ENCODE measurements at places on chromosomes 2 and 18.

DNA sequence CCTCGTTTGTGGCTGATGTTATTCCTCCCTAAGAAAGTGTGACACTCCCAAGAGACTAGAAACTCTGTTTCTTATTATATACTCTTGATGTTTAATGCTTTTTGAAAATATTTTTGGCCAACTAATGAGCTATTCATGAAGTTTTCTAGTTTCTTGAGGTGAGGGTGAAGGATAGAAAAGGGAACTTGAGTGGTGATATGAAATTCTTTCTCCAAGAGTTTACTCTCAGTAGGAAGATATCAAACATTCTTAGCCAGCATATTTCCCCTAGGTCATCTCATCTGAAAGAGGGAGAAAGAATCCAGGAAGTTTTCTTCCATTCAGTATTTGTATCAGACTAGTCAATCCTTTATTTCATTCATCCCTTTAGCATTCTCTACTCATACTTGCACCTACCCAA, 95.7 kb downstream of the MAP3K20 start:
- DNase-seq: no peak

DNA sequence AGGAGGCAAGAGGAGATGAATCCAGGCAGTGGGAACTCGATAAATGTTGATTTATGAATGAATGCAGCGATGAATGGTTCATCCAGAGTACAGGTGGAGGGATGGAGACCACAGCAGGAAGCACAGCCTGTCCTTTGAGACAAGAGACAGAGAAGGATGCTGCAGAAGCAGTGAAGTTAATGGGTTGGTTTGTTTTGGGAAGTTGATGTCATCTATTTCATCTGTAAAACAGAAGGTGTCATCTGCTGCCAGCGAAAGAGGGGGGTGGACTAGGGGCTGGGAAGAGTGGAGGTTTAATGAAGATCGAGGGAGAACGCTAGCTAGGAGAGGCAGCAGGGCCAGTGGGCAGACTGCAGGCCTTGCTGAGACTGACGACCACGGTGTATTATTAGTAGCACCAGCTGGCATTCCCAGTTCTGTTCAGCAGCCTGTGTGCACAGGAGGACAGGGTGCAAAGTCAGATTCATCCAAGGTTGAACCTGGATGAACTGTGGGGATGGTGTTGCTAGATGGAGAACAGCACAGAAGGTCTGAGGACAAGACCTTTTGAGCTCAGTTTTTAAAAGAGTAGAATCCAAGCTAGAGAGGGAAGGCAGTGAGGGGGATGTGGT, 120.3 kb upstream of the CAPN13 start:
- DNase-seq: no peak

DNA sequence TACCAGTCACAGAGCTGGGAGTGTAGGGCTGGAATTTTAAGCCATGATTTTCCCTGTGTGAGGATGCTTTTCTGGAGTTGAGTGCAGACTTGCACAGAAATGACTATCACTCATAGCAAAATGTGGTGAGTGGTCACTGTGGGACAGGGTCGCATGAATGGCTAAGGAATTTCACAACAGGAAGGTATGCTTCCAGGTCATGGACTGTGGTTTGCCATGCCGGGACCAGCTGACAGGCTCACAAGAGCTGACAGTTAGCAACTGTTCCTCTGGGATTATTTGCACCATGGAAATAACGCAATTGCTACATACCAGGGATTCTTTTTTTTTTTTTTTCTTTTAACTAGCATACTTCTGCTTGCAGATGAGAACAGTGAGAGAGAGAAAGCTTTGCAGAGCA, 3.8 kb upstream of the UXS1 start:
- DNase-seq: no peak

- DNase-seq: no peak
Measured at GRCh38 chr18:63016270-63016669, 300.9 kb downstream of the PHLPP1 start.

DNA sequence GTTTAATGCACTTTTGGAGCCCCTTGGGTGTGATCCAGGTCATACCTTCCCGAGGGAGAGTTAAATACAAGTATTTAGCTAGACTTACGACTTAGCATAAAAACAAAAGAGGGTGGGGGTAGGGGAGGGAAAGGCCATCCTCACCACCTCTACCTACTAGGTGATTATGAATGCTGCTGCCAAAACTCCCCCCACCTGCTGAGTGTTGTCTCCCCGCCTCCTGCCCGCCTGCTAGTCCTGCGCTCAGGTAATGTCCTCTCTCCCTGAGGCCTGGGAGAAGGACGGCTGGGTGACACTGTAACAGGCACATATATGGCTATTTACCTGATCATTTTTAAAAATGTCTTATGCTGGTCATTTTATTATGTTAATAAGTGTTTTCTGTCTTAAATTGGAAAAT, 3.0 kb upstream of the NCKAP5 start:
- no peak for DNase-seq

DNA sequence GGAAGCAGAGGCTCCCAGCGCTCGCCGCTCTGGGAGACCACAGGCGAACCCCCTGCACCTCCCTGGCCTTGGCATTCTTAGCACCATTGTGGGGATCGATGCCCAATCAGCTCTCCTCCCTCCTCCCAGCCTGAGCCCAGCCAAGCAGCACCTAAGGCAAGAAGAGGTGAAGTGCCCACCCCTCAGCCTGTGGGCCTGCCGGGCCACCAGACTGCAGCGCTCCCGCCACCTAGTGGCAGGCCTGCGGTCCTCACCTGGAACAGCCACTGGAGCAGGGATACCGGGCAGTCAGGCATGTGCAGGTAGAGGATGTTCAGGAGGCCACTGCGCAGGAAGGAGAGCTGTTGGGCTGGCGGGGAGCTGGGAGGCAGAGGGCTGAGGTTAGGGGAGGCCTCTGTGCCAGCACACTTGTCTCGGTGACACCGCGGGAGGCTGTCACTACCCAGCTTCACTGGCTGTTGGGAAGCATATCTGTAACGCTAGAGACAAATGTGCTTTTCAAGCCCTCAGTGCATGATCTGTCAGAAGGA, 35.2 kb downstream of the FAM178B start:
- no peak for DNase-seq

DNA sequence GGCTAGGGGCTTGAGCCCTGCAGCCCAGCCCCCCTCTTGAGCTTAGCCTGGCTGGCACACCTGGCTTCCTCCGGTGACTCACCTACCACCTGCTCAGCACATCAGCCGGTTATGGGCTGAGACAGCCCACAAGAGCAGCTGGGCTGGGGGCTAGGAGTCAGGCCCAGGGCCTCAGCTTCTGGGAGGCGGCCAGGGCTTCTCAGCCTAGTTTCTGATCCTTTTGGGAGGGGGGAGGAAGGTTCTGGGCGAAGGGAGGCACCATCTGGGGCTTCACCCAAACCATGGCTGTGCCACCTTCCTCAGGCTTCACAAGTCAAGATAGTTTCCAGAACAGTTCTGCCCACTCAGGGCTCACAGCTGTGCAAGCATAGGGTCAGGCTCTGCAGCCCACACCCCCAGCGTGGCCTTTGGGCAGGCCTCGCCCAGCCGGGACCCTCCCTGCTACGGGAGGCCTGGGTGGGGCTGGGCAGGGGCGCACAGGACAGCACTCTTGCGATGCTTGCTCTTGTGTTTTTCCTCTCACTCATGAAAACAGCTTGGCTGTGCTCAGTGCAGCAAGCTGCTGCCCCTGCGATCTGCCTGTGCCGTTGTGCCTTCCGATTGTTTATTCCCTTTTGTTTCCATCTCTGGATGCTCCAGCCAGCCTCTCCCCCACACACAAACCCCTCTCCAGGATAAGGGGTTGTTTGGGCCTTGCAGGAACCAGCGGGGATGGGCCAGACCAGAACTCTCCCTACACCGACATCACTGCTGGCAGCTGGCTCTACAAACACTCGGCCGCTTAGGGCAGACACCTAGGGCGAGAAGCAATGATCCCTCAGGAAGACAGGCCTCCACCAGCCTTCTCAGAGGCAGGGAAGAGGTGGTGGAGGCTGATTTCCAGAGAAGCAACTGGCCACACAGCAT, 26.1 kb upstream of the SEMA4C start:
- DNase-seq: no peak

DNA sequence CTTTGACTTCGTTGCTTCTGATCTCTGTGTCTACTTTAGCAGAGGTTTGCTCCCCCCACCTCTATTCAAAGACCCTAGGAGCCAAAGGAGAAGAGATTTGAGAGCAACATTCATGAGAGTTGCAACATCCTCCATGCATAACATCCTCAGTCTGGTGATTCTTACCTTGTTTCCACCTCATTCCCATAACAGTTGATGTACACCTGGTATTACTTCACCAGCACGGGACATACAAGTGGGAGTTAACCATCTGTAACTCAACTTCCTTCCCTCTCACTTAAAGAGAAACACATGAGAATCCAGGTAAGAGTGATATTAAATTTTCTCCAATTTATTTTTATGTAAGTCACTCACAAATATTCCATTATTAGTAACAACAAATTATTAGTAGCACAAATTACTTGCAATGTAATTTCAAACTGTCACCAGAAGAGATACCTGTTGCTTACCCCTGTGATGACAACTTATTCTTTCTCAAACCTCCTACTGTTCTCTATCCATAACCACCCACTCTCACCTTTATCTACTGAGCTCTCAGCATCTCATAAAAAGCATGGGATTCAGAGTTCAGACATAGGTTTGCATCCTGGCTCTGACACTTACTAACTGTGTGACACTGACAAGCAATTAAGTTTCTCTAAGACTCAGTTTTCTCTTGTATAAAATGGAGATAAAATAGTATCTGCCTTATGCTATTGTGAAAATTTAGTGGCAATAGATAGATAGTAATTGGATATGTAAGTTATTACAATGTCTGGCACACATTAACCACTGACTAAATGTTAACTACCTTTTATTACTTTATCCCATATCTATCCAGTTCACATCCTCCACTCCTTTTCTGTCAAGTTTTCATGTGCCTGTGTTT, 184.6 kb upstream of the SRD5A2 start:
- no peak for DNase-seq

GRCh38 chr2:165868211-165868610, 74.2 kb upstream of the GALNT3 start:
- no peak for DNase-seq

- no peak for DNase-seq
Measured at GRCh38 chr2:170236680-170237047, 58.7 kb downstream of the MYO3B start.

- no peak for DNase-seq
Measured at GRCh38 chr2:226799976-226800940, 638 bp upstream of the IRS1 start.

DNA sequence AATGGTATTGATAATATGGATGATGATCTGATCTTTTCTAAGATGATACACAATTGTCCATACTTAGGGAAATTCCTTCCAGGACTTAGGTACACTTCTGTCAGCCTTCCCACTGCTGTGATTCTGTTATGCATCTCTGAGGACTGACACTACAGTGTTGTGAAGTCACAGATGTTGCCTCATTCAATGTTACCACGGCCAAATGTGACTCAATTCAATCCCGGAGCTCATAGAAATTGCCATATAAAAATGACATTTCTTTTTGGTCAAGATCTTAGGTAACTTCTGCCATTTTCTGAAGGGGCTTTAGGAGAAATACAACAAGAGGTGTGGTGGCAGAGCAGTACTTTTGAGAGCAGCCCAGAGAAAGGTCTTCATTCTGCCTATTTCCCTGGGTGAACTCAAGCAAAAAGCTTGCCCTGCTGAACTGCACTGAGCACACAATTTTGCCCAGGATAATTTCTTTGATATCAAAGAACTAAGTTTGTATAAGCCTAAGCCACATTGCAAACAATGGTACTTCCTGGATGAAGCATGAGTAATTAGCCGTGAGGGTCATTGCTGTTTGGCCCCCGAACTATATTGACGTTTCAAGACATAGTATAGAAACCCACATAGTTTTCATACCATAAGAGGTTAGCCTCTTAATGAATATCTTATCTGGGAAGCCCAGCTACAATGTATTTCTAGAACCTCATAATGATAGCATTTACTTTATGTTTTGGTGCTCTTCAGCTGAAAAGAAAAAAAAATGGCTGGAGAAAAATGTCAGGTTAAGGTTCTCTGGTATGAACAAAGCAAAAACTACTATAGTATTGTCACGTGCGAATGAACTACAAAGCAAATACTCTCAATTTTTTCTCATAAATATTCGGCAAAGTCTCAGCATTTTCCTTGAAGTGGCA, 437.4 kb downstream of the MEIS1 start:
- no peak for DNase-seq

DNA sequence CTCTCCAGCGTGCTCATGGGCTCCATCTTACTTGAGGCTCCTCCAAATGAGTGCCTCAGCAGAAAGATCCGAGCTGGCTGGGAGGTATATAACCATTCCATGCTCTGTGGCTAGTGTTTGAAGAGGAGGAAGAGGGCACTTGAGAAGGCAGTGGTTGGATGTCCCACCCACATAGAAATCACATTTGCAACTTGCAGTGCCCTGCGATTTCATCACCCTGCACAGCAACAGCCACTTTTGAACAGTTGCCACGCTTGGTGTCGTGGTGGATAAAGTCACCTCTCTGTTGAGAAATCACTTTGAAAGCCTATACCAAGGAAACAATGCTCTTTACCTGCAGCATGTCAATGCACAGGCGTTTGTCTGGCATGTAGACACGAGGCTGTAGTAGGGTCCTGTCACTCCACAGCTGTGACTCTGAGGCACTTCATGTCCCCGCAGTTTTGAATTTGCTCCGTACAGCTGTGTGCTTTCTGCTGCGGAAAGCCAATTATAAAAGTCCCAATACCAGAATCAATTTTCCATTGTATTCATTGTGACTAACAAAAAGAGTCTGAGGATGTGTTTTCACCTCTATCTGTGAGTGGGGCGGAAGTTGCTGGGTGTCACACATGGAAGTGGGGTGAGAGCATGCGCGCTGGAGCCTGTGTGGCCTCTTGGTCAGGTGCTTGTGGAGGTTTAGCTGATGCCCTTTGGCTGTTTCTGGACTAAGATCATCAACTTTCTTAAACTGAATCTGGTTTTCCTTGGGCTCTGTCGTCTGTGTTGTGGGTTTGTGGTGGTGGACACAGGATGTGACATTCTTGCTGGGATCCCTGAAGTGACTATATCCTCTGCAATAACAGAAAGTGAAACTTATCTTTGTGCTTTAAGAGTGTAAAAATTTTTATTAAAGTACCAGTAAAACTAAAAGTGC, 2.8 kb downstream of the CNDP2 start:
- peak; percentile 31 for DNase-seq
